ENCODE measurements at places on chromosomes 7 and 10. TPM values are rescaled to one million over a fixed set of nuclear protein-coding genes. Genes with fewer than 3 reads are reported as not detected.

ADD3 gene
- 711 TPM for total RNA-seq

ZNF3 gene
- total RNA-seq: 22.3 TPM

TMEM270 gene
- total RNA-seq: not detected

ZNF727 gene
- 1.8 TPM for total RNA-seq

FGL2 gene
- 616 TPM for total RNA-seq

EIF3A gene
- total RNA-seq: 140 TPM

SPDYE2B gene
- not detected for total RNA-seq

PAX4 gene
- not detected for total RNA-seq

HPS1 gene
- 35.3 TPM for total RNA-seq

FAM25G gene
- total RNA-seq: not detected

SDK1 gene
- 0.25 TPM for total RNA-seq
